Liver (tissue), 10 donors: ENCODE measurements at places on chromosomes 13 and 19. TPM values are rescaled to one million over a fixed set of nuclear protein-coding genes. Genes with fewer than 3 reads are reported as not detected.

The GMIP gene
- 5.3 TPM for total RNA-seq

The ATP4B gene
- total RNA-seq: not detected

The ZNF229 gene
- 4.6 TPM for total RNA-seq

The TSKS gene
- 0.61 TPM for total RNA-seq

The TLE6 gene
- total RNA-seq: 1.7 TPM

The MAP2K2 gene
- total RNA-seq: 43.8 TPM

The KIR2DL3 gene
- not detected for total RNA-seq

The JAK3 gene
- total RNA-seq: 4.4 TPM

DNA sequence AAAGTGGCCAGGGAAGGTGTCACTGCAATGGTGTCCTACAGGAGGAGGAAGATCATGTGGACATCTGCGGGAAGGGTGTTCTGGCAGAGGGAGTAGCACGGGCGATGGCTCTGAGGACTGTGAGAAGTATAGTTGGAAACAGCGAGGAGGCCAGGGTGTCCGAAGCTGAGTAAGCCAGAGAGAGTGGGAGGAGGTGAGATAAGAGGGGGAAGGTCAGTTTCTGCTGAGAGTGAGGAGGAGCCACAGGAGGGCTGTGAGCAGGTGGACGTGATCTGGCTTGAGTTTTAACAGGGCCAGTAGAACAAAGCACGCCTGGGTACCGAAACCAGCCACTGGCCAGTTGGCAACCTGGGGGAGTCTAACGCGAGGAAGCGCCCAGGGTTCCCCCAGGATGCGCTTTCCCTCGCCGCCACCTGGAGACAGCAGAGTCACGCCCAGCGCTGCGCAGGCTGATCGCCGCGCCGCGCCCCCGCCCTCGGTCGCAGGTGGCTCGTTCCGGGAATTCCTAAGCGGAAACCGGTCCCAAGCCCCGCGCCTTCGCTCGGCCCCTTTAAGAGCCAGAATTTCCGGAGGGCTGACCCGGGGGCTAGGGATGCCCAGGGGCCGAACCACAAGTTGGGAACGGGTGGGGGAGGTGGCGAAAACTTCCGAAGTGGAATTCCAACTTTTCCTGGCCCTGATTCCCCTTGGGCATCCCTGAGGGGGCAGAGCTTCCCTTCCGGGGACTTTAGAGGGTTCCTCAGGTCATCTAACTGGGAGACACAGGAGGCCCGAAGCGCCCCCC, 1.1 kb upstream of the LSR start:
- DNase-seq: peak; percentile 67

- no peak for DNase-seq
Measured at GRCh38 chr13:67410645-67411044, 180.5 kb upstream of the PCDH9 start.

DNA sequence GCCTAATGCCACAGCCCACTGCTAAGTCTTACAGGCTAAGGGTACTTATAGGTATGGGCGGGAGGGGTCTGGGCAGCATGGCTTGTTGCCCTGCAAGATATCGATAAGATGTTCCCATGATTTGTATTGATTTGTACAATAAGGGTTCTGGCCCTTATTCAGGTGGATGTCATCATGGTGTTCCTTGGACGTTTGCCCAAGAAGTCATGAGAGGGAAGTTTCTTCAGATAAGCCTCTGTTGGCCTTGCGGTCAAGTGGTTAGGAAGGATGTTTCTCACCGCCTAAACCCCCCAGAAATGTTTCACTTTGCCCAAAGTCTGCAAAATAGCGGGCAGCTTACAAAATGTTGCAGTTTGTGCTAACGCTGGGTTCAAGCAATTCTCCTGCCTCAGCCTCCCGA, 7.3 kb downstream of the PARP4 start:
- no peak for DNase-seq

- DNase-seq: peak; percentile 78
Measured at GRCh38 chr19:13839130-13839937, 37.6 kb upstream of the NANOS3 start.

DNA sequence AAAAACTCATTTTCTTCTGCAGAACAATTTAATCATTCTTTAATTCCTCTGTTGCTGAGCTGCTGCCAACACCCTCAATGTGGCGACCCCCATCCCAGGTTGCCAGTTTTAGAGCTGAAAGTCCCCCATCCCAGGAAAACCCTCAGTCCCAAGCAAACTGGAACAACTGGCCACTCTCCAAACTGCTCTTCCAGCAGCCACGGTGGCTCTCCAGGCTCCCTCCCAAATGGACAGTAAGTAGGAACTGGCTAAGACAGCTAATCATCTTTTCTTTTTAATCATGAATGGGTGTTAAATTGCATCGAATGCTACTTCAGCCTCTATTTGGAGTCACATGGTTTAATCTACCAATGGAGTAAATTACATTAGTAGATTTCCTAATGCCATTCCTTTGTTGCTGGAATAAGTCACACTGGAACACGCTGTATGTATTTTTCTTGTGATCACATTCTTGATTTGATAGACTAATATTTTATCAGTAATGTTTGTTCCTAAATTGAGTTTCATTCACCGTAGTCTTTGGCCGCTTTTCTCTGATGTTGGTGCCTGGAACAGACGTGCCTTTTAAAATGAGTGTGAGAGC, 33.7 kb upstream of the VSTM2B start:
- no peak for DNase-seq

- no peak for DNase-seq
Measured at GRCh38 chr19:18204394-18205199, 755 bp upstream of the RAB3A start.

DNA sequence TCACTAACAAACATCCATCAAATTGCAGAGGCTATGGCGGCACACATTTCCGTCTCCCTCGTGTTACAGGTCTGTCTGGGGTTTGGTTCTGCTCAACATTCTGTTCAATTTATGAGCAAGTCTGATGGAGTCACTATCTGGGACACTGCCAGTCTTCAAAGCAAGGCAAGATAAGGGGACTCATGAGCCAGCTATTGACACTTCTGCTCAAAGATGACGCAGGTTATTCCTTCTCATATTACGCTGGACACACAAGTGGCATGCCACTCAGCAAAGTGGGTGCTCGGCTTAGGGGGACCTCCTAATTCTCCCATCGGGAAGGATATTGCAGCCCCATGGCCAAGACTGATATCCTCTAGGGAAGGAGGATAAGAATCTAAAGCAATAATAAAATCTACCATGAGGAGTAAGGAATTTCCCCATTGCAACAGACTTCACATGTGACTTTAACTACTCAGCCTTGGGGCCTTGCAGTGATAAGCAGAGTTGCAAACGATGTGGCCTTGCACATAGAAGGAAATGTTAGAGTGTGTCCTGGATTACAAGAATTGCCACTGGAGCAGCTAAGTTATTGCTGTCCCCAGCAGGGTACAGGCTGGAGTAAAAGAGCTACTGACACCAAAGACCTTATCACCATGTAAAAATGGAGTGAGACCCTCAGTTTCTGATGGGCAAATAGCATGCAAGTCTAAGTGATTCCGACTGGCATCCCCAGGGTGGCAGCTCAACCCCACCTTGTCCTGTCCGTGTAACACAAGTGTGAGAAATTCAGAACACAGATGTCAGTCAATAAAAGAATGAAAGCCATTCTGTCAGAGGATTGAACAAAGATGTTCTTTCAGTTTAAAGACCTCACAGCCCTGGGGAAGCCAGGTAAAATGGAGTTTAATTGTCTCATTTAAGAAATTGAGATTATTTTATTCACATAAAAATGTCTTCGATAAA, 306.1 kb downstream of the IRS2 start:
- no peak for DNase-seq

GRCh38 chr13:112965573-112966115, 3.4 kb upstream of the MCF2L start:
- DNase-seq: no peak

- no peak for DNase-seq
Measured at GRCh38 chr13:48829536-48829935, 146.2 kb upstream of the FNDC3A start.

- no peak for DNase-seq
Measured at GRCh38 chr19:31085125-31085524, 264.1 kb downstream of the TSHZ3 start.

GRCh38 chr13:67421475-67421874, 191.3 kb upstream of the PCDH9 start:
- DNase-seq: no peak

DNA sequence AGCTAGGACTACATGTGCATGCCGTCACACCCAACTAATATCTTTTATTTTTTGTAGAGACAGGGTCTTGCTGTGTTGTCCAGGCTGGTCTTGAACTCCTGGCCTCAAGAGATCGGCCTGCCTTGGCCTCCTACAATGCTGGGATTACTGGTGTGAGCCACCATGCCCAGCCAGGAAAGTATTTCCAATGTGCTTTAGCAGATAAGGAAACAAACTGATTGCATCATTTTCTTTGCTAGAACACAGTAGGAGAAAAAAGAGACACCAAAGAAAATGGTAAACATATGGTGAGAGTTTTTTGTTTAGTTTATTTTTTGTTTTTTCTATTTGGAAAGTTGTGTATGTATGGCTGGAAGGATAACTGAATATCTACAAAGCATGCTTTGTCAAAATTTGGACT, 46.9 kb upstream of the AKAP11 start:
- no peak for DNase-seq

DNA sequence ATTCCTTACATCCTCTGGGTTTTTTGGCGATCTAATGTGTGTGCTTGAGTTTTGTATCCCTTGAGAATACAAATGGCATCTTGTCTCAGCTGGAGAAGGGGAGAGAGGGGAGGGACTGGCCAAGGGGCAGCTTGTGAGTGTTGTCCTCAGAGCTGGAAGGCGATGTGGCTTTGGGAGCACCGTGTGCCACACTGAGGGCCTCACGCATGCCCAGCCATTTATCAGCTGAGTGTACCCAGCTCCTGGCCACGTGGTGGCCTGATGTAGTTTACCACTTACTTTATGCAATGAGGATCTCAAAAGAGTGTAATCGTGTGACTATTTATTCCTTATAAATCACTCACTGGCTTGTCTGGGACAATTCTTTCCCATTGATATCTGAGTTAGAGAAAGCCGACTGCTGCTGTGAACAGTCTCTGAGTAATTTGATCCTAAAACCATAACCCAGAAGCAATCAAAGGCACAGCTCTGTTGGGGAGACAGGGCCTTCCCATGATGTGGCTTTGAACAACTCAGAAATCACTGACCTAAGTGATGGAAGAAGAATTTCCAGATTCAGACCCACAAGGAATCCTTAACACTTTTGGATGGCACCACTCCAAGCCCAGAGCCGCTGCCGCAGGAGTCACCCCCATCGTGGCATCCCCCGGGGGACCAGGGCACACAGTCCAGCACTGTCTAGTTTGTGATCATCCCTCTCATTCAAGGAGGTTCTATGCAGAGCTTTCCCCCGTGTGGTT, 53.9 kb upstream of the MTIF3 start:
- no peak for DNase-seq

GRCh38 chr19:311813-312261, 20.6 kb upstream of the PLPP2 start:
- no peak for DNase-seq

- no peak for DNase-seq
Measured at GRCh38 chr19:4585556-4585955, 26.1 kb upstream of the SEMA6B start.

- no peak for DNase-seq
Measured at GRCh38 chr13:73684286-73684685, 449.9 kb downstream of the KLF12 start.

- no peak for DNase-seq
Measured at GRCh38 chr13:78610381-78610883, 7.1 kb upstream of the POU4F1 start.

DNA sequence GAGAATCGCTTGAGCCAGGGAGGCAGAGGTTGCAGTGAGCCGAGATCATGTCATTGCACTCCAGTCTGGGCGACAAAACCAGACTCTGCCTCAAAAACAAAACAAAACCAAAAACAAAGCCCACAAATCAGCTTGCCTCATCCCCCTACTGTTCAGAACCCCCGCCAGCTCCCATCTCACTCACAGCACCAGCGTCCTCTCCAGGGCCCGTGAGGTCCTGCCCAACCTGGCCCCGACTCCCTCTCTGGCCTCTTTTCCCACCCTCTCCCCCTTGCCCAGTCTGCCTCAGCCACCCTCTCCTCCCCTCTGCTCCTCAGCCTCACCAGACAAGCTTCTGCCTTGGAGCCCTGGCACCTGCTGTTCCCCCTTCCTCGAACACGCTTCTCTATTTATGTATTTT, 3.8 kb downstream of the SLC8A2 start:
- DNase-seq: no peak

GRCh38 chr19:8578642-8579265, 1.5 kb upstream of the MYO1F start:
- DNase-seq: peak; percentile 84

- no peak for DNase-seq
Measured at GRCh38 chr13:41220401-41220800, 26.0 kb upstream of the KBTBD7 start.

DNA sequence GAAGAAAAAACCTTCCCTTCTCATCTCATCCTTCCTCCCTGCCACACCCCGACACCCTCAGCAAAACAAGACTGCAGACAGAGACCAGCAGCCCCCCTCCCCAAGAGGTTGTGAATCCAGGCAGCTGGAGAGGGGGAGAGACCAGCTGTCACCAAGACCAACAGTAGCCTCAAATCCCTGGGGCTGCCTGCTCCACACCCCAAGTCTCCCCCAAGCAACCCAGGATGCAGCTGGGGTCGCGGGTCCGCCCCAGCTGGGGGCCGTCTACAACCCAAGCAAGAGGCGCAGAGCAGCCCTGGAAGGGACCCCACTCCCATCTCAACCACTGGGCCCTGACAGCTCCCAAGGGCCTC, 7.1 kb downstream of the KLF16 start:
- no peak for DNase-seq

DNA sequence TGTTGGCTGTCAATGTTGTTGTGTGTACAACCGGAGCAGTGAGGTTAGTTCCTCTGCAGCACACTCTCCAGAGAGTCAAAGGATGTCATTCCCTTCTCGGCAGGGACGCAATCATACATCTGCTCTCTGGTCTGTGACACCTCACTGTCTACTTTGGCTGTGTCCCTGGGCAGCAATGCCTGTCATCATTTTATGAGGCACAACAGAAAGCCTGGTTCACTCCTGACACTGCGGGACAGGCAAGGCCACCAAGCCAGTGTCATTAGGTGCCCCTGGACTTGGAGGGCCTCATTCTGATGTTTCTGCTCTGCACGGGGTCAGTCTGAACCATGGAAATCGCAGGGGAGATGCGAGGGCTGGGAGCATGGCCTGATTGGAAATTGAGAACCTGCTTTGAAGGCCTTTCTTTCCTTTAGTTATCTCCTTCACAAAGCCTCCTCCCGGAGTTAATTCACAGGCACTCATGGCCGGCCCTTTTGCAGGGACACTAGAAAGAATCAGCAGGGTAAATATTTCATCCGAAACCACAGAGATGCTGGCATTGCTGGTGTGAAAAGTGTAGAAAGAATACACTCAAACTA, 284.4 kb downstream of the ZNF536 start:
- no peak for DNase-seq
